ENCODE measurements at places on chromosomes 3 and 15.

DNA sequence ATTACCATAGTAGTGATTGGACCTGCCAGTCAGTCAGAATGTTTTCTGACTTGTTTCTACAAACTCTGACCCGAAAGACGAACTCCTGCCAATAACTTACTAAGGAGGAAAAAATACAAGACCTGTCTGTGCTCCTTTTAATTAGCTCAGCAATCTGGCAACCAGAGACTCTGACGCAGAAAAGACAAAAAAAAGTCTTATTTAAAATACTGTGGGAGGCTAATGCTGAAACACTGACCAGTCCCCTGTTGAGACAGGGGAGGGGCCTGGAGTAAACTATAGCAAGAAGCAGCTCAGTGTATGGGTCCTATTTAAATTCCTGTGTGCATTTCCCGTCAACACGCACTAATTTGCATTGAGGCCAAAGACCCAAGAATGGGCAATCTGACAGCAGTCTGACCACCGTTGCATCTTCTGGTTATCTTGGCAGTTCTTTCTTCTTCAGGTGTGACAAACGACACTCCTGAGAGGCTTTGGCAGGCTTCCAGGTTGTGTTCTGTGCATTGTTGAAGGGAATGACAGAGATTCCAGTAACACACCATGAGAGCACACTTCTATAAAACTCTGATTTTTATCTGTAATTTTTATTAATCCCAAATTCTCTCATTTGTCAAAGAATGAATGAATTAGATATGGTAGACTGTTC is 1114.3 kb downstream of the IGSF11 start:
- DNase-seq, result no peak

DNA sequence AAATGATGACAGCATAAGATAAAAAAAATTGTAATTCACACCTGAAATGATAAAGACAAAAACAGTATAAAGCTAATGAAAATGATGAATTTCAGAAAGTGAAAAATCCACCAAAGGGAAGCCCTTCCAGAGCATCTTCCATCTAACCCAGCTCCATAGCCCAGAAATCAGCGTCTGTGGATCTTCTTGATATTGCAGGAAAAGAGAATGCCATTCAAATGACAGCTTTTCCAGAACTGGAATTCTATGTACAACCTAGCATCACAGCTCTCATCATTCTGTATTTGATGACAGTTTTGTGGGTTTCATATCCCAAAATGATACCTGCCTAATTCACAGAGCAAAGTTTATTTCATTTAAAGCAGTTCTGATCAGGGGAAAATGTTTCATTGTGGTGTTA is 267.3 kb downstream of the FHIT start:
- DNase-seq, result no peak

GRCh38 chr15:101476756-101477155 is 12.8 kb downstream of the PCSK6 start:
- no peak for DNase-seq

DNA sequence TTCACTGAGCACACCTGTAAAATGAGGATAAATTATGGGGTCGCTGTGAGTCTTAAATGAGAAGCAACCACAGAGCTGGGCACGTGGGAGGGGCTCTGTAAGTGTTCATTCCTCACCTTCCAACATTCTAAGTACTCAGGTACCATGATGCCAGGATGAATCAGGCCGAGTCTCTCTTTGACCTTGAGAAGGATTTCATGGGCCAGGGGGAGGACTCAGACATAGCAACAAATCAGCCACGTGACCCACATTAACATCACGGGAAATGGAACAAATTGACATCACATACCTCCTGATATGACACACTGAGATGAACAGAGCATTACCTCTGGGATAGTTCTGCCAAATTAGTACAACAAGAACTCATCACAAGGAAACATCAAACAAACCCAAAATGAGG is 35.2 kb upstream of the USP3 start:
- DNase-seq, result no peak

GRCh38 chr3:161794551-161794950 is 297.9 kb downstream of the OTOL1 start:
- DNase-seq, result no peak

- peak; percentile 22 for DNase-seq
Measured at GRCh38 chr3:97793420-97794019, 28.3 kb upstream of the CRYBG3 start.

- peak; percentile 34 for DNase-seq
Measured at GRCh38 chr3:173733029-173733652, 335.6 kb downstream of the NLGN1 start.

DNA sequence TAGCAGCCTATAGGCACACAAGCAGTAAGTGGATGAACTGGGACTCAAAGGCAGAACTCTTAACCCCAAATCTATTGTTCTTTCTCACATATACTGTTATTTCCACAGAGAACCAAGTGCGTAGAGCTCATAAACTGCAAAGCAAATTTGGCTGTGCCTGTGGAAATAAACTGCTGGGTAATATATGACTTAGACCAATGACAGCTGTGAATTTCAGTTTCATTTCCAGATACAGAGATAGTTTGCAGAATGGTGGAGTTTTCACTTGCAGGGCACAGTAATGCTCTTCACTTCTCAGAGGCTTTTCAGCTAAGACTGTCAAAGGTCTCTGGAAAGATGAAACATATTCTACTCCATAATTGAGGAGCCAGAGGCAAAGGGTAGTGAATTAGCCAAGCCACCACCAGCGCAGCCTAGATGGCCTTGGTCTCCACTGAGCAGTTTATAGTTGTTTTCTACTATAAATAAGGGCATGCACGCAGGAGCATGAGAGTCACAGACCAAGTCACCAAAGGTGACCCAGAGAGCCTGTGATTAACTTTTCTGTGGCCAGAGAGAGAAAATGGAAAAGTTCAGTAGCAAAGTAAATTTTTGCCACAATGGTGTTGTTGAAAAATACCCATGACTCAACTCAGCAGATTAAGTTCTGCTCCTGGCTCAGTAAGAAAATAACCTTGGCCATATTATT is 180.7 kb upstream of the GRM7 start:
- DNase-seq, result no peak

- no peak for DNase-seq
Measured at GRCh38 chr3:63945558-63946096, 33.4 kb upstream of the SCAANT1 start.

DNA sequence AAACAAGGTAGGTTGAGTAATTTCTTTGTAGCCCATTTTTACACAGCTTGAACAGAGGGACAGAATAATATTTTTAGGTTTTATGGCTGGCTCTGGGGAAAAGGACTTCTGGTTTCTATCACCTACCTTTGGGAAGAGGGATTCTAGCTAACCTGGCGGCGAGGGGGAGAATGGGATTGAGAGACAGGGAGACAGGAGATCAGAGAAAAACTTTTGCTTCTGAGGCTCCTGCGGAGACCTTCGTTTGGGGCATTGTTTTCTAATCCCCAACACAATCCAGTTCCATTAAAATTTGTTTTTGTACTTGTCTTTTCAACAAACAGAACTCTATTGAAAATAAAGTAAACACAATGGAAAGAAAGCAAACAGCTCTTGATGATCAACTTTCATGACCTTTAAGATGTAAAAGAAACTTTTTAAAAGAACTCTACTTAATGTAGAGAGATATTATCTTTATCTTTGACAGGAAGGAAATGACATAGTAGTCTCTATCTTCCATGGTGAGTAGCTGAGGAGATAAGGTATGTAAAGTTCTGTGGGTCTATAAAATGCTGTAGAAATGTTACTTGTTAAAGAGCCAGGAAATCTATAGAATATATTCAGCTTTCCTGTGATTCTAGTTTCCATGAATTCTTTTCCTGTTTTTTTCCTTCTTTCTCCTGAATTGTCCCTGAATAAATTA is 37.0 kb upstream of the P2RY1 start:
- DNase-seq, result no peak

DNA sequence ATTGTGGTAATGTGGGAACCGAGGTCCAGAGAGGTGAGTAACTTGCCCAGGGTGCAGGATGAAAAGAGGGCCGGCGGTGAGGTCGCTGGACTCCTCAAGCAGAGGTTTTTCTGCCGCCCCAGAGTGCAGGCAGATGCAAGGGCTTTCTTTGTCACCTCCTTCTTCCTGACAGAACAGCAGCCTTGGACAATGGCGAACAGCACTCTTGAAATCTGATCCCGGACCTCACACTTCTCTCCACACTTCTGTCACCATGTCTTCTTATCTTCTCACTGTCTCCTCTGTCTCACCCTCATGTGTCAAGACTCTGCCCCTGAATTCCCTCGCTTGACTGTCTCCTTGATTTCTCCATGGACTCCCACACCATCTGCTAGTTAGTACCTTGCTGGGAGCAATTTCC is 15.4 kb upstream of the VPS8 start:
- DNase-seq, result no peak

DNA sequence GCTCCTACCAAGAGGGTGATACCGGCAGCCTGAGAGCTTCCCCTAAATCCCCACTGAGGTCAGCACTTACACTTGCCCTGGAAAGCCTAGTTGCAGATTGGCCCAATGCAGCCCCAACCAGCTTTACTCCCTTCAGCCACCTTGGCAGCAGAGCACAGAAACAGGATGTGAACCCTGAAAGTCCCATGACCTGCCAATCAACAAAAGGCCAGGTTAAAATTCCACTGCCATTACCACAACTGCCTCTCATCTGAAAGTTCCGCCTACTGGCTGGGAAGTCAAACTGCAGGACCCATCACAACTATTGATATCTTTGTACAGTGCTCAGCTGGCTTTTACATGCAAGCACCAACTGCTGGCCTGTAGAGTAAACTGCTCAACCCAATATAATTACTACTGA is 156.2 kb downstream of the ZMAT3 start:
- DNase-seq, result no peak

DNA sequence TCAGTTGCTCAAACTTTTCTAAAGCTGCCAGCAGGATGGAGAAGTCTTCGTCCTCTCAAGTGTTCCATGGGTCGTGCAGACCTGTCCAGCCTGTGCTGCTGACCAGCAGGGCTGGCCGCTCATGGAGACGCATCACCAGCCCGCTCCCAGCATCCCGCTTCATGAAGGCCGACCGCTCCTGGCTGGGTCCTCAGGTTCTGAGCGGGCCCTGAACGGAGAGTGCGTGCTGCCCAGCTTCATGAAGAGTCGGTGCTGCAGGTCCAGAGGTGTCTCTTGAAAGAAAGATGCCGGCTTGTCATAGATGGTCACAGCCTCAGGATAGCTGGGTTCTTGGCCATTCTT is 75.8 kb upstream of the KCNAB1 start:
- DNase-seq, result no peak

DNA sequence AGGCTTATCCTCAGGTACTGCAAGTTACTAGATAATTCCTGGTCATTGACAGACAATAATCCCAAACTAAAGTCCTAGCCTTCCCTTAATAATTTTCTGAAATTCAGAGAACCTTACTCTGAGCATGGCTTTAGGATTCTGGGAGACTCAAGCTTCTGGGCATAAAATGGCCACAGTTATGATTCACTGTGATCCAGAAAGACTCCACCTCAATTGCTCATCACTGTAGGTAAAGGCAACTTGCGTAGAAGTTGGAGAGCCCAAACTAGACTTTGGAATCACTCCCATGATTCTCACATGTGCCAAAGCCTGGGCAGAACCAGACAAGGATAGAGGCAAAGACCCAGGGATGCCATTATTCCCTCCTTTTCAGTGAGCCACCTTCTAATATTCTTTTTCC is 195.3 kb downstream of the OSBPL10 start:
- no peak for DNase-seq

DNA sequence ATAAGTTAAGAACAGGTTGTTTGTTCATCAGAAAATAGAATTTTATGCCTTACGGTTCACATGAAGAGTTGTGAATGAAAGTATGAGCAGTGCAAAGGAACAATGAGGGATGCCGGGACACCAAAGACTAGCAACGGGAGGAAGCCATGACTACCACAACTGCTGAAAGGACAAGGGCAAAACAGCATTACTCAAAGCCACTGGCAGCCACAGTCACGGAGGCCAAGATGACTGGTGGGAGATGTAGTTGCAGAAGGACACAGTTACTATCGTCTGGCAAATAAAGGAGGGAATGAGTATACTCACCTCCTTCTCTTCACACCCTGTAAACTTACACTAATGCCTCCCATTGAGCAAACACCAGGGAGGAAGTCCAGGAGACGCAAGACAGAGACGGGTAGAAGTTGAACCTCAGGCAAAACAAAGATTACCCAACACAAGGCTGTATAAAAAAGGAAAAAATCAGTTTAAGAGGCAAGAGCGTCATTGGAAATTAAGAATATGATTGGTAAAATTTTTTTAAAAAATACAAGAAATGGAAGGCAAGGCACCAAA is 675.5 kb downstream of the FHIT start:
- DNase-seq, result no peak

DNA sequence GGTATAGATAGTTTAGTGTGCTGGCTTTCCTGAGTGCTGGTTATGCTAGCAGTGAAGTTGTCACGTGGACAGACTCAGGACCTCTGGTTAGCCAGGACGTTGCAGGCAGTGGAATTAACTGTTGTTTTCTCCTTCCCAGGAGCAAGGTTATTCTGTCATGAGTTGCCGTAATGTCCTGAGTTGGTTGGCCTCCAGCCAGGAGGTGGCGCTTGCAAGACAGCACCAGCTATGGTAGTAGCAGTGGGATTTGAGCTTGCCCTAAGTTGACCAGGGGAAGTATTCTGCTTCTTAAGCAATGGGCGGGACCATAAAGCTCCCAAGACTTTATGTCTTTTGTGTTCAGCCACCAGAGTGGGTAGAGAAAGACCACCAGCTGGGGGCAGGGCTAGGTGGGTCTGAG is 240.7 kb upstream of the DNAJC19 start:
- no peak for DNase-seq

DNA sequence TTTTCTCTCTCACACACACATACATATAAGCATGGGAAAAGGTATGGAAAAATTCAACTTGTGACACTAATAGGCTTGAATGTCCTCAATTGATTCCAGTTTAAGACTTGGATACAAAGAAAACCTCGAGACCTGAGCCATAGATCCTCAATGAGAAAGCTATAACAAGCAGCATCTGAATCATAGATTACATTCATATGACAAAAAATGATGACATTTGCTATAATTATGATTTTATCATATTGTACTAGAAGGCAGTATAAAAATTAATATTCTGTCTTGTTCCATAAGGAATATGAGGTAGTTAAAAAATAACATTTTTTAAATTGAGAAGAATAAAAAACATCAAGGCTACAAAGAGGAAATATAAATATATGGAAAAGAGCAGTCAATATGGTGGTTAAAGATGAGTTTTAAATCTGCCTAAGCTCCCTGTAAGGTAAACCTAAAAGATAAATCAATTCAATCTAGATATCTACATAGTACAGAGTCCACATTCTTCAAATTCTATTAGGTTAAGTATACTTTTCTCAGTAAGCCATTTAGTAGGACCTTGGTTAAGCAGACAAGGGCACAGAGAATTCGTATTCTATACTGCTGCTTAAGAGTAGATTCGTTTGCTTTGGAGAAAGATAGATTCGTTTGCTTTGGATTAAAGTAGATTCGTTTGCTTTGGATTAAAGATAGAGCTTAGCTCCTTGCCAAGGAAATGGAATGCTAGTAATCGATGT is 175.7 kb downstream of the STAG1 start:
- DNase-seq, result no peak

Measured in Calu3 (cell line).